ENCODE measurements at places on chromosomes 2 and 18.
A peak's percentile ranks its signal among the peaks of the same experiment; 100 is the strongest.

- no peak for DNase-seq
Observed at GRCh38 chr2:55231546-55232083, 478 bp downstream of the CLHC1 start.

- DNase-seq: no peak
Observed at GRCh38 chr18:31197676-31198075, 35.0 kb upstream of the DSC1 start.

- DNase-seq: no peak
Observed at GRCh38 chr2:71130905-71131244, 441 bp downstream of the MPHOSPH10 start.

DNA sequence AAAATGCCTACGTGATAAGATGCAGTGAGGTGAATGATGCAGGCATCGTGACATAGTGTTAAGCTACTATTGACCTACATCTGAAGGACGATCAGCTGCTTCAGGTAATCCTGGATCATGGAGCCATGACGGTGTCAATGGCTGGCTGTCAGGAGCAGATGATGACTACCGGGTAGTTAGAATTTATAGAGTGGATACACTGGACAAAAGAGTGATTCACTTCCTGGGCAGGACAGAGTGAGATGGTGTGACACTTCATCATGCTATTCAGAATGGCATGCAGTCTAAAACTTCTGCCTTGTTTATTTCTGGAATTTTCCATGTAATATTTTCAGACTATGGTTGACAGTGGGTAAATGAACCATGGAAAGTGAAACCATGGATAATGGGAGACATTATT lies 29.5 kb downstream of the METTL8 start:
- no peak for DNase-seq

GRCh38 chr2:133421516-133422324 lies 146.5 kb downstream of the NCKAP5 start:
- DNase-seq: peak; percentile 32

DNA sequence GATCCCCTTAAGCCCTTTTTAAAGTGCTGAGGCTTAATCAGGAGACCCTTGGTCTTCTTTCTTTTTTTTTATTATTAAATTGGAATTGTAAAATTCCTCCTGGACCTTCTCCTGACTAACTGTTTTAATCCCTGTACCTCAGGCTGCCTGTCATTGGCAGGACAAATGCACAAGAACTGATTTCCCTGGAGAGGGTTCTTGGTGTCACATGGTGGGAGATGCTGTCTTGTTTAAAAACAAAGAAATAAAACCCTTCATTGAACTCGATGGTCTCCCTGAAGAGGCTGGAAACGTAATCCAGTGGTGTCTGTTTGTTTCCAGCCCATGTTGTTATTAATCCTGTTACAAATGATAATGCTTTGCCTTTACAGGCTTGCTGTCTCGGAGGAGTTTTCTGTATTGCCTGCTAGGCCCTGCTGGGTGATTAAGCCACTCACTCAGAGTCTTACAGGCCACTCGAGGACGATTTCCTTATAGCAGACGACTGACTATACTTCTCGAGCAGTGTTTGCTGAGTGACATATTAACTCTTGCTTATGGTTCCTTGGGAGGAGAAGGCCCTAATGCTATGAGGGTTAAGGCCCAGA lies 100.5 kb upstream of the MGAT5 start:
- DNase-seq: no peak

DNA sequence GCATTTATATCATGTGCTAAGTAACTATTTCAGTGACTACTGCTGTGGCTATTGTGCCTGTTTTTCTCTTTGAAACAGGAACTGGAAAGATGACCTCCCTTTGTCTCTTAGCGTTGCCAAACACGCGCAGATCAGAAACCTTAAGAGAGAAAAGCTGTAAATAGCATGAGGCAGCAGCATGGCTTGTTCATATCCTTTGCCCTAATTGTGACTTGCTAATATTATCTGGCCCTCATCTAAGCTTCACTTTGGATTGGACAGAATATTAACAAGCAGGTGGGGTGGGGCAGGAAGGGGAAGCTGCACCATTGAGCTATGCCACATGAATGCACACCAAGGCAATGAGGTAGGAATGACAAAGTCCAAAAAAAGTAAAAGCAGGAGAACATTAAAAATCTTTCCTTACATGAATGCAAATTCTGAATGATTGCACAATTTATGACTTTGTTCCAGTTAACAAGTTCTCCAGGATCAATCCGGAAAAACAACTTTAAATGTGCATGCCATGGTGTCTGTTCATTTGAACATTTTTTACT lies 128.4 kb downstream of the IRS1 start:
- no peak for DNase-seq

GRCh38 chr2:73739101-73739500 lies 2.0 kb upstream of the TPRKB start:
- DNase-seq: no peak

DNA sequence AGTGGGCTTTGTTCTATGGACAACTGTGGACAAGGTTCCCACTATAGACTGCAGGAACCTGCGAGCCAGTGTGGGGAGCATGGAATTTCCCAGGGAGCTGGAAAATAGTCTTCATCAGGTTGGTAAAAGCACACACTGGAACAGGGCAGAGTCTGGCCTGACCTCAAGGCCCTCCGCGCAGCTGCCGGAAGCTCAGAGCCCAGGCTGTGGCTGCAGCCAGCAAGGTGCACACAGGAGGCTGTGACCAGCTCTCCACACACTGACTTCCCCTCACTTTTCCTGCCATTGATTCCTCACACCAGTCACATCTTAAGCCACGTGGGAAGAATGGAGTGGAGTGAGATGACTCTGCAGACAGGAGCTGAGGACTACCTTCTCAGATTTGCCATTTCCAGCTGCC lies 19.1 kb downstream of the MAL start:
- DNase-seq: no peak

DNA sequence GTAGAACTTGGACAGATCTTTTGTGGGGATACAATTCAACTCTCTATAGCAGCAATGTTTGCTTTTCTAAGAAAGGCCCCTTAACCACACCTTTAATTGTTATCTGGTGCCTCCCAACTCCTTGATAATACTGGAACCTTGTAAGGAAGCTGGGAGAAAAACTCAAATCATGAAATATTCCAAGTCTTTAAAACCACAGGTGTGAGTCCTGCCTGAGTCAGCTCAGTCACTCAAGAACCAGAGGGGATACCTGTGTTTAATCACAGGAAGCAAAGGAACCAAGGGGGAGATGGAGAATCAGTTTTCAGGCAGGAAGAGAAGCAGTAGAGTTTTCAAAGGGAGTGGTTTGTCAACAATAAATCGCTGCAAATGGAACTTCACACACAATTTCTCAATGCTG lies 159.9 kb downstream of the LAMA3 start:
- no peak for DNase-seq

DNA sequence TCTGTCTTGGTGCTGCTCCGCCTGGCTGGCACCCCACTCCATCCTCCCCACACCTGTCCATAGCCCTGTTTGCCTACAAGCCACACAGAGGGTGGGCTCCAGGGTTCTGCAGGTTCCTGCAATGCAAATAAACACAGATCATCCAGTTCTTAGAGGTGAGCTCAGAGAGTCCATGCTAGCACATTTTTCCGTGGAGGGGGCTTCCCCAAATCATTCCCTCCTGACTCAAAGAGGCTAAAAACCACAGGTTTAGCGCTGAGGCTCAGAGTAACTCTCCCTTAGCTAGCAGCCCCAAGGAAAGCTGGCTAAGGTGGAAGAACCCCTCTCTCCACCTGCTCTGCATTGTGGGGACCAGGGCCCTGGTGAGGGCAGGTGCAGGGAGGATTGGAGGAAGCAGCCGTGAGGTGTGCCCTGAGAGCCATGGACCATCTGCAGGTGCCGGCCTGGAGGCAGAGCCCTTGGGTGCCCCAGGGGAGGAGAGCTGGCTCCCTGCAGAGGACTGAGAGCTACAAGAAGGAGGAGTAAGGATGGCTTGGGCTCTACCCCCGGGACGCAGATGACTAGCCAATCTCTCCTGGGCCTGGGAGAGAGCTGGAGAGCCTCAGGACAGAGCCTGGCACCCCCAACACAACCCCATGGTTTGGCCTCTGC lies 23.8 kb upstream of the TEX44 start:
- DNase-seq: no peak

GRCh38 chr18:27585602-27586173 lies 400.6 kb upstream of the CHST9 start:
- DNase-seq: no peak

DNA sequence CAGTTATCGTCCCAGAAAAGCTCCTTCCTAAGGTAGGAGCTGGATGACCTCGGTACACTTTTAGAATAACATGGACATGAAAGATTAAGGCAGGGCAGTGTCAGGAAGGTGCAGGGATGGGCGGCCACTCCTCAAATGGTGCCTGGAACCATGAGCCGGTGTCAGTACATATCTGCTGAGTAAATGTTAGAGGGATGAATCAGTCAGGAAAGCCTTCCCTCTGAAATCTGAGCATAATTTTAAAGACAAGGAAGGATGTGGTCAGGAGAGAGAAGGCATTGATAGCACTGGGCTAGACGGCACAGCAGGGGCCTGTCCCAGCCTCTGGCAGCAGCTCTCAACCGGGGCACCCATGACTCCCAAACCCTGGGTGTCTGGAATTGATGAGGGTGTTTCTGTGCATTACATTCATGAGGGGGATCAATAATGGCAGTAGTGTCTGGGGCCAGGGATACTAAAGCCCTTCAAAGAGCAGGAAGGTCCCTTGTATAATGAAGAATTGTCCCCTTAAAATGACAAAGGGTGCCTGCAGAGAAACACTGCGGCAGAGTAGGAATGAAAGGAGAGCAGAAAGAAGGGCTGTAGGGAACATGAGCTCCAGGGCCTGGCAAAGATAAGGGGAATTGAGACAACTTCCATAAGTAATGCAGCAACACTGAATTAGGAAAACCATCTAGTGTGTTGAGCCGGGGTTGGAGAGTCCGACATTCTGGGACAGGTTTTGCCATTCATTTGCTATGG lies 162.3 kb upstream of the REV1 start:
- DNase-seq: no peak

DNA sequence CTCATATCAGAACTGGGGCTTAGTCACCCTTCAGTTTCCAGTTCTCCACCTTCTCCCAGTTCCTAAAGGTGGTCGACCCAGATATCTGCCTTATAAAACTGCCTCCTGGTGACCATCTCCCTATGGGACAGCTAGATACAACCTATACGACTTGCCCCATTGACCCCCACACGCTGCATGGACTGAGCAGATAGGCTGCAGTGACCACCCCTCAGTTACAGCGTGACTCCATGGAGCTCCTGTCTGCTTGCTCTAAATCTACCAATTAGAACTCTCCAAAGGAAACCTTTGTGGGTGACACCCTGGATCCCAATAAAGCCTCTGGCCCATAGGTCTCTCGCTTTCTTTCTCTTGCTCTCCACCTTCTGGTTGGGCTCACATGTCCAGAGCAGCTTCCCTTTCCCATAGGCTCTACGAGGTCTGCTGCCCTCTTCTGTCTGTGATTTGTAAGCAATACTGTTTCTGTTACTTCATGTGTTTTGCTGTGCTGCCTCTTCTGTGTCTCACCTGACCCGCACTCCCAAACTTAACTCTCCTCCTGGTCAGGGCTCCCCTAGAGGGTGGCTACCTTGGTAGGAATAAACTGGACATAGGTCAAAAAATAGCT lies 971.3 kb upstream of the FAM98A start:
- DNase-seq: peak; percentile 18

GRCh38 chr2:232973796-232974195 lies 39.3 kb downstream of the NGEF start:
- no peak for DNase-seq

DNA sequence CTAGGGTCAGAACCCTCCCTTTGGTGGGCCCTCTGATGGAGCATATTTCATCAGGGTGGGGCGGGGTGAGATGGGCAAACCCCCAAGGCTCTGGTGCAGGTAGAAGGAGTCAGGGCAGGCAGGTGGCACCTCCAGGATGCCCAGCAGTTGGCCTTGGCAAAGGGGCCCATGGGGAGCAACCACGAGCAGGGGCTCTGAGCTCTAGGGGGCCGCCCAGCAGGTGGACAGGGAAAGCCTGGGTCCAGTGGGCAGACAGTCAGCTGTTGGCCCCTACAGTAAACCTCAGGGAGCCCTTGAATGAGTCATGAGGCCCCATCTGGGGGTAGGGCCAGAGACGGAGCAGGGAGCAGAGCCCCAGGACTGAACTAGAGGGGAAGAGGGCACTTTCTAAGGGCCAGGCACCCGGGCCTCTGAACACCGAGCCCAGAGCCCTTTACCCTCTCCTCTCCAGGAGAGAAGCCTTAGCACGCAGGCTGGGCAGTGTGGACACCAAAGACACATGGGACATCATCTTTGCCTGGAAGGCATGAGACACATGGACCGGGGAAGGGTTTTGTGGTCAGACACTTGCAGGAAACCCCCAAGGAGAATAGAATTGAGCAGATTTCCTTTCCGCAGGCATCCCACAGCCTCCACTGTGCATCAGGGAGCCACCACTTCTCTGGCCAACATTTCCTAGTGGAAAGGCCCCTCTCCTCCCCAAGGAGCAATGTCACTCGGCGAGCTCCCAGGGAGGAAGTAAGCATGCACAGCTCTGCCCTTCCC lies 257.3 kb downstream of the GLI2 start:
- DNase-seq: no peak

DNA sequence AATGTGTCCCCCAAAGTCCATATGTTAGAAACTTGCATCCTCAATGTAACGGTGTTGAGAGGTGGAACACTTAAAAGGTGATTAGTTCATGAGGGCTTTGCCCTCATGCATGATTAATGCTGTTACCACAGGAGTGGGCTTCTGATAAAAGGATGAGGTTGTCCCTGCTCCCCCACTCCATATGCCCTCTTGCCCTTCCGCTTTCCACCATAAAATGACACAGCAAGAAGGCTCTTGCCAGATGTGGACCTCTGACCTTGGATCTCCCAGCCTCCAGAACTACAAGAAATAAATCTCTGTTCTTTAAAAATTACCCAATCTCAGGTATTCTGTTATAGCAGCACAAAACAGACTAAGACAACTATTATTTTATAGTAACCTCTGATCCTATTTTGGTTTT lies 412.1 kb downstream of the NBAS start:
- no peak for DNase-seq

GRCh38 chr18:8788503-8789429 lies 83.4 kb downstream of the MTCL1 start:
- DNase-seq: no peak

DNA sequence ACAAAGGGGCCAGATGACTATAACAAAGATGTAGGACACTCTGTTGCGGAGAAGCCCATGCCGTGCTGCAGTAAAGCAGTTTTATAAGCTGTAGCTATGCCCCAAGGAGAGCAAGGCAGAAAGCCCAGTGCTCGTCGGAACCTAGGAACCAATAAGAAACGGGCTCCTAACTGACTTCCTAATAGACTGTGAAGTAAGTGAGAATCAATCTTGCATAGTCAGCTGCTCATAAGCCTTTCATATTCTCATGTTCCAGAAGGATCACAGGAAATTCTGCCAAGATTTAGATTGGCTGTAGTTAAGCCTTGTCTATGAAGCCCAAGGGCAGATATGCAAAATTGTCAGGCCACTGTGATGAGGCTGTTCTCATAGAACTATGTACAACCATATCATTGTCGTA lies 98.4 kb downstream of the RTTN start:
- no peak for DNase-seq

DNA sequence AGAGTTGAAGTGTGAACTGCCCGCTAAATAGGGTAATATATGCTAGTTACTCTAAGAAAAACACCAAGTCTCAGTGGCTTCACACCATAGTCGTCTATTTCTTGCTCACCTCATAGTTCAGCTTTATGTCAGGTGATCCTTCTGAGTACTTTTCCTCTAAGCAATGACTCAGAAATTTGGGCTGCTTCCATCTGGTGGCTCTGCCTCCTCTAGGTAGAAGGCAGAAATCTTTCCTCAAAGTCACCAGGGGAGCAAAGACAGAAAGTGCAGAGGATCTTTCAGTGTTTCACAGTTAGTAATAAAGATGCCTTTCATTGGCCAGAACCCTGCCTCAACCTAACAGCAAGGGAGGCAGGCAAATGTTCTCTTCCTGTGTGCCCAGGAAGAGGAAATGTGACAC lies 17.3 kb downstream of the CDH20 start:
- DNase-seq: no peak

Measured in right kidney (tissue), 9 donors.